ENCODE measurements at places on chromosomes 12 and 14.

DNA sequence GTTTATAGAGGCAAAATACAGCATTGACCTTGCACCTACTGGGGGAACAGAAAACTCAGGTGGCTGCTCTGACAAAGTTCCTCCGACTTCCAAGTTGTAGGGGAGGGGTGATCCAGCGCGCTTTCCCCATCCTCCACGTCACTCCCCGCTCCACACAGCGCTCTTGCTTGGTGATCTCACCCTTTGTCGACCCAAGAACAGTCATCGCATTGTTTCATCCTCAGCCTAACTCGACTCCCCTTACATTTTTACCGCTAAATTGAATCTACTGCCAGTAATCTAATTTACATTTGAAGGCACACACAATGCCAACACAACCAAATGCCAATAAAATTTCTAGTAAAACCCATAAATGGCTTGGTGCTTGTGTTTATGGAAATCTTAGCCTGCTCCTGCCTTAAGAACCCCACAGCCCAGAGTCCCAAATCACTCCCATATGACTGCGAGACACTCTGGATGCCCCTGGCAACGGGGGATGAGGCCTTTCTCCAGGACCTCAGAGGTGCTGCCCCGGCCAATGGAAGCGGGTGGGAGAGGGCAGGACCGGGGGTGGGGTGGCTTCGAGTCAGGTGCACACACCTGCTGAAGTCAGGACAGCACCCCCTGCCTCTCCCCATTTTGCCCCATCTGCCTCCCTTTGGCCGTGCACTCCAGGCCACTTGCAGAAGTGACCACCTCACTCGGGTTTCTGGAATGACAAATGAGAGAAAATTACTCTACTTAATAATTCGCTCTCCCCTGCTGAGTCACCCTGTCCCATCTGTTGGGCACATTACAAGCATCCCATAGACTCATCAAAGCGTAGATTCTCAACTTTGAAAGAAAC is 98.2 kb upstream of the GSC start:
- no peak for DNase-seq

DNA sequence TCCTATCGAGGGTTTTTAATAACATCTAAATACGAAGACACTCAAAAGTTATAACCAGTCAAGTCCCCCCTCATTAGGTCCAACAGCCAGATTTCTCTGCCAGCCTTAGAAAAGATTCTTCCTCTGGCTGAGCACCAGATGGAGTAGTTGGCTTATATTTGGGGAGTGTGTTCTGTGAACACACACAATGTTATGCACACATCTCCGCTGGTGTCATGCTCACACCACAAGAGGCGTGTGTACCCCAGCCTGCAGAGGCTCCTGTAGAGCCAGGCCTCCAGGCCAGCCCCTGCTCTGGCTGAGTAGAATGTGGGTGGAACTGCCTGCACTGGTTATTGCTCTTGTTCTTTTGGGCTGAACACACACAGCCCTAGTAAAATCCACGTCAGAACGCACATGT is 64.0 kb downstream of the PIWIL1 start:
- DNase-seq: no peak

- DNase-seq: no peak
Observed at GRCh38 chr12:111214401-111214800, 154.5 kb downstream of the PHETA1 start.

- no peak for DNase-seq
Observed at GRCh38 chr14:97796511-97796910, 999.3 kb downstream of the VRK1 start.

DNA sequence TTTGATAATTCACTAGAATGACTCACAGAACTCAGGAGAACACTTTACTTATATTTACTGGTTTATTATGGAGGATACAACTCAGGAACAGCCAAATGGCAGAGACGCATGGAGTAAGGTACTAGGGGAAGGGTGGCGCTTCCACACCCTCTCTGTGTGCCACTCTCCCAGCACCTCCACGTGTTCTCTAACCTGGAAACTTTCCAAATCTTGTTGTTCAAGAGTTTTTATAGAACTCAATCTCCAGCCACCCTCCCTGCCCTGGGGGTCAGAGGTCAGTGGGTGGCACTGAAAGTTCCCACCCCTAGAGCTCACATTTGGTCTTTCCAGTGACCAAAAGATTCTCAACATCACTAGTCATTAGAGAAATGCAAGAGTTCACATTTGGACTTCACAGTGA is 13.2 kb downstream of the TRIM9 start:
- DNase-seq: no peak

DNA sequence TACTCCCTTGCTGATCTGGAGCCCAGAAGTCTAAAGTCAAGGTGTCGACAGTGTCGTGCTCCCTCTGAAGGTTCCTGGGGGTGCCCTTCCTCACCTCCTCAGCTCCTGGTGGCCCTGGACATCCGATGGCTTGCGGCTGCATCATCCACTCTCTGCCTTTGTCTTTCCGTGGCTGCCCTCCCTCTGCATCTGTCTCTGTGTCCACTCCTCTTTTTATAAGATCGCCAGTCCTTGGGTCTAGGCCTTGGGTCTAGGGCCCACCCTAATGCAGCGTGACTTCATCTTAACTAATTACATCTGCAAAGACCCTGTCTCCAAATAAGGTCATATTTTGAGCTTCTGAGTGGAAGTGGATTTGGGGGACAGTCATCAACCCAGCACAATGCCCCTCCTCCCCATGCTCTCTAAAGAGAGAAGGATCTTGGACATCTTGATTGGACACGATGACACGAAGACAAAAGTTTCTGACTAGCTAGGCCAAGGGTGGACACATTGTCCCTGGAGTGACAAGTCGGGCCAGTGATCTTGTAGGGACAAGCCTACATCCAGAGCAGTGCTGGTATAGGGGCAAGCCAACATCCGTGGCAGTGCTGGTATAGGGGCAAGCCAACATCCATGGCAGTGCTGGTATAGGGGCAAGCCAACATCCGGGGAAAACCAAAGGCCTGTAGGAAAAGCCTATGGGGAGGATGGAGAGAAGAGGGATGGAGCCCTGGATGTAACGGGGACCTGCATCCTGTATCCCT is 93.9 kb upstream of the DIO3 start:
- no peak for DNase-seq

- no peak for DNase-seq
Observed at GRCh38 chr12:116884871-116885270, 3.6 kb upstream of the HRK start.

DNA sequence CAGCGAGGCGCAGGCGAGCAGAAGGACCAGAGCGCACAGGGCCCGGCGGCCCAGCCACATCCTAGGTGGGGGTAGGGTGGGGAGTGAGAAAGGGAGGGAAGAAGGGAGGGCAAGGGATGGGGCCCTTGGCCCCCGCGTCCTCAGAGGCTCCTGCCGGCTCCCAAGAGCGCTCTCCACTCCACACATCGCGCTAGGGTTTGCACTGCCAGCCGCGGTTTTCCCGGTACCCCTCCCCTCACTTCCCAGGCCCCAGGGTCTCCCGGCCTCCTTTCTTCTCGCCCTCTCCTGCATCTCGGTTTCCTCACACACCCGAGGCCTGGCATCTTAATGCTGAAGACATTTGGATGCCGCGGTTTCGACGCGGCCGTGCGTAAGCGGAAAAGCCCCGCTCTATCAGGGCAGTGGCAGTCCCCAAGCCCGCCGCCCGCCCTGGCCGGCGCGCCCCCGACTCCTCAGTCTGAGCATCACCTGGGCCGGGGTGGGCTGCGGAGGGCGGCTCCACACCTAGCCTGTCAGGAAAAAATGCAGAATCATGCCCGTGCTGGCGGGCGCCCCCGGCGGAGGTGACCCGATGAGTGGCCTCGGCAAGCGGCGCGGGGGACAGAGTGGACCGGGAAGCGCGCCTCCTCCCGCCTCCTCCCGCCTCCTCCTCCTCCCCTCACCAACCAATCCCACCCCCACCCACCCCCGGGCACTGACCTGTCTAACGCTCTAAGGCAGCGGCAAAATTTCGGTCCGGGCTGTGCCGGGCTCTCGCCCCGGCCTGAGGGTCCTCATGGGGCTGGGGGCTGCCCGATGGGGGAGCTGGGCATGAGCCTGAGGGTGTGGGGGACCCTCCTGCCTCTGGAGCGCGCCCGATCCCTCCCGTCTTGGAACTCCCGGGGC is 686 bp downstream of the B4GALNT1 start:
- DNase-seq: no peak

DNA sequence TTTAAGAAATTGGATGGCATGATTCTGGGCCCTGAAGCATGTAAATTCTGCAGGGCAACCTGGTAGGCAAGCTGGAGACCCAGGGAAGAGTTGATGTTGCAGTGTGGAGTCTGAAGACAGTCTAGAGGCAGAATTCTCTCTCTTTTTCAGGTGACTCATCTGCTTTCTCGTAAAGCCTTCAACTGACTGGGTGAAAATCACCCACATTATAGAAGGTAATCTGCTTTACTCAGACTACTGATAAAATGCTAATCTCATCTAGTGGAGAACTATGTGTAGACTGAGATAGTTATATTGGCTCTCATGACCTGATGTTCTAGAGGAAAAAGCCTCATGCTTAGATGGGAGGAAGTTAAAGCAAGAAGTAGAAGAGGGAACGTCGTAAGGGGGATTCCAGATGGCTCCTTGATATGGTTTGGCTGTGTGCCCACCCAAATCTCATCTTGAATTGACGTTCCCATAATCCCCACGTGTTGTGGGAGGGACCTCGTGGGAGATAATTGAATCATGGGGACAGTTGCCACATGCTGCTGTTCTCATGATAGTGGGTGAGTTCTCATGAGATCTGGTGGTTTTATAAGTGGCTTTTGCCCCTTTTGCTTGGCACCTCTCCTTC is 723.8 kb downstream of the BCL11B start:
- no peak for DNase-seq

DNA sequence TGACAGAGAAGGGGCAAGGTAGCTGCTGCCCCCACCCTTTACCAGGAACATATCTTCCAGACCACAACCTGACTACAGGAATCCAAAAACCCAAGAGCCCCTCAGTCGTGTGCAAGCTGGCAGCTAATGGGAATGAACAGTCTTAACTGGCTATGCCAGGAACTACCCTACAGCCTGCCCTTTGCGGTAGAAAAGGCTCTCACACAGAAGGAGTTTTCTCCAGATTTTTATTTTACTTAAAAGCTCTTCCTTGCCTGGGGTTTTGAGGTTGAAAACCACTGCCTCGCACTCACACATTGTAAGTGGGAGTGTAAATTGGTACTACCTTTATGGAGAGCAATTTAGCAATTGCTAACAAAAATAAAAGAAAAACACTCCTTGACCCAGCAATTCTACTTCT is 28.3 kb downstream of the PITPNM2 start:
- no peak for DNase-seq

- no peak for DNase-seq
Observed at GRCh38 chr14:95258754-95259593, 60.7 kb downstream of the CLMN start.

GRCh38 chr12:26197832-26198231 is 2.5 kb downstream of the SSPN start:
- DNase-seq: no peak

GRCh38 chr14:45673420-45673819 is 420.4 kb upstream of the MIS18BP1 start:
- DNase-seq: no peak

DNA sequence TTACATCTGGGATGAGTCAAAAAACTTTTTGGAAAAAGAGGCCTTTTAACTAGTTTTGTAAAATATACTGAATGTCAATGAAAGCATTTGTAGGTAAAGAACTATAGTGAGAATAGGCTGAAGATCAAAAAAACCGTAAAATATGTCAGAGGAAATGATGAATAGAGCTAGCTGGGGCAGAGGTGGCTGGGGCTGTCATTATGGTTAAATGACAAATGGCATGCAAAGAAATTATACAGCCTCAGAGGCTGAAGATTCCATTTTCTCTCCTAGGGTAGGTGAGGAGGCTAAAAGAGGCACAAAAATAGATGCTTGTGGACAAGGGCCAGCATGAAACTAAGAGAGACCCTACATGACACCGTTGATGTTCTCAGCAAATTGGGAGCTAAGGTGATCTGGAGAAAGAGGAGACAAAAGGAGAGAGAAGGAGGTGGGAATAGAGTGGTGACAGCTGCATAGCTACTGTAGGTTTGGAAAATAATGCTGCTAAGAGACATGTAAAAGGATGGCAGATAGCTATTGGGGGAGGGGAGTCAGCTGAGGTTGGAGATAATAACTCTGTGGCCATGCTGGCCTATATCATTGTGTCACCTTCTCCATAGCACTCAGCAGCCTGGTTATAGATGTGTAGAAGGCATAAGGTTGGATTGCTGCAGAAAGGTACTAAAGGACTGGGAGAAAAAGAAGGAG is 63.8 kb downstream of the ABCC9 start:
- no peak for DNase-seq

DNA sequence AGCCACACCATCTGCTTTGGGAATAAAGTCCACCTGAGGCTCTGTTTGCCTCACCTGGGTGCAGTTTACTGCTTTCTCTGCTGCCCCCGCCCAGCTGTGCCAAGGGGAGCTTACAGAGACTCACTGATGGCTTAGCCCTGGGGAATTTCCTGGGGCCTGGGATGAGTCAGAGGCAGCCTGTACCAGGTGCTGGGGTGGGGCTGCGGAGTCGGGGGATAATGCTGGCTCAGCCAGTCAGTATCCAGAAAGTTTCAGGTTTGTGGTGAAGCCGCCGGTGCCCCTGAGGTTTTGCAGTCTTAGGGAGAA is 22.3 kb downstream of the PLEKHG3 start:
- DNase-seq: no peak

DNA sequence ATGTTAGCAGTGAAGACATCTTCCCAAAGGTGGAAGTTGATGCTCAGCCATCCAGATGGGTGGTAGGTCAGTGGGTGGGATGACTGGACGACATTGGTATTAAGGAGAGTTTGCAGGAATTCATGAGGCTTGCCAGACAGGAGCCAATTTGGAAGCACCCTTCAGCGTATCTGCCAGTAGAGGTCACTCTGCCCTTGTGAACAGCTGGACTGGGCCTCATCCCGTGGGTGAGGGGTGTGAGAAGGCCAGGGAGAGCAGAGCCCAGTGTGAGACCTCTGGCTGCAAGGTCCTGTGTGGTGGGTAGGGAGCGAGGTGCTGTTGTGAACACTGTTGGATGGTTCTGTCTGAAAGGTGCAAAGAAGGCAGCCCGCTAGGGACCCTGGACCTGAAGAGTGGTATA is 37.7 kb downstream of the SLC5A8 start:
- DNase-seq: no peak

- no peak for DNase-seq
Observed at GRCh38 chr12:34401659-34402227, 379.4 kb downstream of the ALG10 start.

DNA sequence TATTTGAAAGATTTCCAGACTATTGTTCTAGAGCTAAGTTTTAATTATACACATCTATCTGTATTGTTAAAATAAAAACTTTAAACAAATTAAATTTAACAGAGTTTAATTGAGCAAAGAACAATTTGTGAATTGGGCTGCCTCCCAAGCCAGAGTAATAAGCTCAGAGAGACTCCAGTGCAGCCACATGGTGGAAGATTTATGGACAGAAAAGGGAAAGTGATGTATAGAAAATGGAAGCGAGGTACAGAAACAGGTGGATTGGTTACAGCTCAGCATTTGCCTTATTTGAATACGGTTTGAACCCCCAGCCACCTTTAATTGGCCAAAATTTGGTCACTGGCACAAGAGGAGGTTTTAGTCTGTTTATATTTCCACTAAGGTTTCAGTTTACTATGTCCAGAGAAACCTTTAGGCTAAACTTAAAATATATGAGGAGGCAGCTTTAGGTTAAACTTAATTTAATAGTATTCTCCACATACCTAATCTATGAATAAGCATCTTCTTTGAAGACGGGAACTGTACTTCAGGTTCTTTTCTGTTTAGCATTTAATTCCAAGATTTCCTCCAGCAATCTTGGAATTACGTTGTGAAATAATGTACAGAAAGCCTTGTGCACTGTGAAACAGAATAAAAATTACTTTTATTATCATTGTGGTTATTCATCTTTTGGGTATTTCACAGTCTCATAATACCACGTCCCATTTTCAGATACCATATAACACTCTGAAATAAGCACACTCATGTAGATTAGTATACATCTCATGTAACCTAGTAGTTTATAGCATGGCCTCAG is 19.4 kb downstream of the SRGAP1 start:
- no peak for DNase-seq

GRCh38 chr12:109626378-109627115 is 53.0 kb downstream of the MVK start:
- DNase-seq: no peak

Measured in activated CD4-positive, alpha-beta T cell treated with anti-CD3 and anti-CD28 coated beads, Interleukin-2, amount 10 ng/mL, durations not matched to agents 7 days and 5 days (primary cell).